ENCODE measurements at places on chromosomes 13 and 19.

- DNase-seq: no peak
Observed at GRCh38 chr19:38928391-38929001, 2.1 kb downstream of the SARS2 start.

DNA sequence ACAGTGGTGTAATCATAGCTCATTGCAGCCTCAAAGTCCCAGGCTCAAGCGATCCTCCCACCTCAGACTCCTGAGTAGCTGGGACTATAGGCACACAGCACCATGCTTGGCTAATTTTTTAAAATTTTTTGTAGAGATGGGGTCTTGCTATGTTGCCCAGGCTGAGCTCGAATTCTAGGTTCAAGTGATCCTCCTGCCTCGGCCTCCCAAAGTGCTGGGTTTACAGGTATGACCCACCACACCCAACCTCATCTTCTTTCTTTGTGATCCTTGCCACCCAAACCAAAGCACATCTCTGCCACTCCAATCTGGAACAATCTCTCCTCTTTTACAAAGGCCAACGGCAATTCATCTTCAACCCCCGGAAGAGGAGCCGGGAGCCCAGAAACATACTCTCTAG is 38.6 kb downstream of the INSR start:
- no peak for DNase-seq

- DNase-seq: no peak
Observed at GRCh38 chr13:21595546-21595822, 8.5 kb downstream of the MICU2 start.

- DNase-seq: no peak
Observed at GRCh38 chr19:20359933-20360720, 193.1 kb downstream of the ZNF486 start.

DNA sequence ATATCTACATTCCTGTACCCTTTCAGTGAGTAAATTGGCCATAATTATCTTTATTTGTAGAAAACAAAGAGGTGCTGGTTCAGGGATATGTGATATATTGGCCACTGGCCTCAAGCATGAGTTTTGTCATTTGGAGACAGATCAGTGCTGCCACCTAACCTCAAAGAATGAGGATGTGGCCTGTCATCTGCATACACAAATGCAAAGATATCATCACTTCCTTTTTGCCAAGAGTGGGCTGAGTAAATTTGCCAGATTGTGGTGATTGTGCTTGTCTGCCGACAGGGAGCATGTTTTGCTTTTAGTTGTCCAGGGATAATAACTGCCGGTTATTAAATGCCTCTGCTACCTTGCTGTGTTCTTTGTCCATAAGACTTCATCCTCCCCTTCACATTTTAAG is 44.2 kb downstream of the WASF3 start:
- no peak for DNase-seq

DNA sequence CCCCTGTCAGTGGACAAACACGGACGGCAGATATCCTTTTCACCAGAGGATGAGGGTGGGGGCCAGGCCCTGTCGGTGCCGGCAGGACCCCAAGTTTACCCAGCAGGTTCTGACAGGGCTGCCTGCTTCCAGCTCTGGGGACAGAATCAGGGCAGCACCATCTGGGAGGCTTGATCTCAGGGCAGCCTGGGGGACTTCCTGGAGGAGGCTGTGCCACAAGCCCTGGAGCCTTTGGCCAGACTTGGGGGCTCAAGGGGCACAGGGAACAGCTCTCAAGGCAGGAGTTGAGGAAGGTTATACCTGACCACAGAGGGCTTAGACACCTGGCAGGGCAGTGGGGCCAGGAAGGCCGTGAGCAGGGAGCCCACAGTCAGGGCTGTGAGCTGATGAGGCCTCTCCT is 45.2 kb downstream of the COMP start:
- DNase-seq: no peak

- DNase-seq: no peak
Observed at GRCh38 chr19:5339950-5340636, 519 bp downstream of the PTPRS start.

Measured in T-helper 9 cell (primary cell).